ENCODE measurements at places on chromosomes 2 and 18.

GRCh38 chr2:221551864-221552263, 20.2 kb downstream of the EPHA4 start:
- no peak for DNase-seq

DNA sequence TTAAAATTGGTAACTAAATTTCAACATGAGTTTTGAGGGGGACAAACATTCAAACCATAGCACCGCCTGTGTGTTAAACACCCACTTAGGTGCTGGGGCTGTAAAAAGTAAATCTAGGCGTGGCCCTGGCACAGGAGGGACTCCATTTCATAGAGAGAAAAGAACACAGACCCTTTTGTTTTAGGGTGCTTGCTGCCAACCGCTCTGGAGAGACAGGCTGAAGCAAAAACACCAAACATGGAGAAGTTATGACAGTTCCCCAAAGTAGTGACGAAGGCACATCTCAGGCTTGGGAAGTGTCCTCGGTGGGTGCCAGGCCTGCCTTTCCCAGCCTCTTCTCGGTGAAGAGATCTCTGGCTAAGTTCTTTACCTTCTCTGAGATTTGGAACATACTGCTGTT, 5.1 kb downstream of the ACTG2 start:
- no peak for DNase-seq

- DNase-seq = no peak
Observed at GRCh38 chr2:19819097-19820065, 82.4 kb downstream of the TTC32 start.

DNA sequence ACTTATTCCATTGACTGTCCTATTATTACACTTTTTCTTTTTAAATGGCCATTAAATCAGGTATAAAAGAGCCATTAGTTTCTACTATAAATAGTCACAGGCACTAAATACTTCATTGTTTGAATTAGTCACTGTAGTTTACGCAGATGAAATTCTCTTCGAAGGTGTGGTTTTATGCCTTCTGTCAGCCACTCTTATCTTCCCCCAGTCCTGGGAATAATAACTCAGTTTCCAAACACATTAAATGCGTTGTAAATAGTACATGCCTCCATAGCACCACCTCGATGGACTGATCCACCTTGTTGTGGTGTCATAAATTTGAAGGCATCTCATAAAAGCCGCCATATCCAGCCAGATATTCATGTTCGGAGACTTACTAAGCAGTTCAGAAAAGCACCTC, 72.1 kb upstream of the PARD3B start:
- DNase-seq = no peak

Data from hippocampal formation (tissue), 2 donors.